Fibroblast of upper back skin (primary cell): ENCODE measurements at places on chromosomes 11 and 22.

GRCh38 chr22:43228330-43228729 lies 41.4 kb upstream of the TTLL12 start:
- peak; percentile 14 for DNase-seq

DNA sequence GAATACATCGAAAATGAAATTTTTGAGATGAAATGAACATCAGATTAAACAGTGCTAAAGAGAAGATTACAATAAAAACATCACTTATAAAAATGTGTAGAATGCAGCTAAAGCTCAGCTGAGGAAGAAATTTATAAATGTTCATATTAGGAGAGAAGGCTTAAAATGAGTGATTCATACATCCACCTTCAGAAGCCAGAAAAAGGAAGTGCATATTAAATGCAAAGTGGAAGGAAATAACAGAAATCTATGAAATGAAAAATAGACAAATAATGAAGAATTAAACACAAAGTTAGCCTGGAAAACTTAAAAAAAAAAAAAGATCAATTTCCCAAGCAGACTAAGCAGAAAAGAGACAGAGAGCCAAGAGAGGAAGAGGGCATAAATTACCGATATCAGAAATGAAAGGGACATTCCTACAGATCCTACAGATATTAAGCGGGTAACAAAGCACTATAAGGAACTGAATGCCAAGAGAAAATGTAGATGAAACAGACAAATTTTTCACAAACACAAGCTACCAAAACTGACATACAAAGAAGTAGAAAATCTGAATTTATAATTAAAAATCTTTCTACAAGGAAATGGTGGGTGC lies 7.2 kb upstream of the MOB2 start:
- no peak for DNase-seq

GRCh38 chr22:30718938-30719337 lies 24.3 kb downstream of the OSBP2 start:
- DNase-seq, result no peak

- peak; percentile 6 for DNase-seq
These were observed 9.4 kb downstream of the OR5B21 start for GRCh38 chr11:58498464-58498863.

- peak; percentile 17 for DNase-seq
These were observed 50.9 kb downstream of the RPS6KA4 start for GRCh38 chr11:64409707-64410403.

- DNase-seq, result no peak
These were observed 31.0 kb upstream of the ST14 start for GRCh38 chr11:130128626-130129025.

- DNase-seq, result peak; percentile 91
These were observed 144.6 kb downstream of the NECTIN1 start for GRCh38 chr11:119584193-119585042.

DNA sequence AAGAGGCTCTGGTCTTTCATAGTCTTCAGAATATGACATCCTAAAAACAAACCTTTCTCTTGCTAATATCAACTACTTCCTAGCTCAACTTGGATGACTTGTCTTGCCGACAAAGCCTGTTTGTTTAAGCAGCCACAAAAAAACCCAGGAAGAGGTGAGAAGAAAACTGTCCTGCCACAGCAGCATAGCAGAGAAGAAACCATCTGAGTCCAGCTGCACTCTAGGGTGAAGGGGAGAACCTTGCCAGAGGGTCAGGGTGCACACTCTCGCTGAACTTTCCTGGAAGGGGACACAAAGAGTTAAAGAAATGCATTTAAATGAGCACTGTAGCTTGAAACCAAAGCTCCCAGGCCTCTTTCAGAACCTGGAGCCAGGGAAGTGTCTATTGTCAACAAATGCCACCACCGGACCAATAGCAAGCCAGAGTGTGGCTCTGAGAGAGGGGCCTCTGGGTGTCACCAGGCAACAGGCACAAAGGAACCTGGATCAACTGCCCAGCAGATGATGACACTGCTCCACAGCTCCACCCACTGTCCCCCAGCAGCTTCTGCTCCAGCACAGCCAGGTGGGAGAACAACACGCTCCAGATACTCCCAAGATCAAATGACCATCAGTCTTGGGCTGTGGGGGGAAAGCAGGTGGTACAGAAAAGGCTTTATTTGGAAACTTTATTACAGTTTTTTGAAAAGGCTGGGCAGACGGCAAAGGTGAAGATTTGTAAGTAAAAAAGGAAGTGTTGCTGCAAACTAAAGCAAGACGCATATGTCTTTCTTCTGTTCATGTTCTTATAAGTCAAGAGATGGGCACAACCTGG lies 105.7 kb downstream of the RASSF10 start:
- DNase-seq, result no peak

GRCh38 chr11:119373059-119373920 lies 8.2 kb downstream of the USP2 start:
- DNase-seq, result no peak

DNA sequence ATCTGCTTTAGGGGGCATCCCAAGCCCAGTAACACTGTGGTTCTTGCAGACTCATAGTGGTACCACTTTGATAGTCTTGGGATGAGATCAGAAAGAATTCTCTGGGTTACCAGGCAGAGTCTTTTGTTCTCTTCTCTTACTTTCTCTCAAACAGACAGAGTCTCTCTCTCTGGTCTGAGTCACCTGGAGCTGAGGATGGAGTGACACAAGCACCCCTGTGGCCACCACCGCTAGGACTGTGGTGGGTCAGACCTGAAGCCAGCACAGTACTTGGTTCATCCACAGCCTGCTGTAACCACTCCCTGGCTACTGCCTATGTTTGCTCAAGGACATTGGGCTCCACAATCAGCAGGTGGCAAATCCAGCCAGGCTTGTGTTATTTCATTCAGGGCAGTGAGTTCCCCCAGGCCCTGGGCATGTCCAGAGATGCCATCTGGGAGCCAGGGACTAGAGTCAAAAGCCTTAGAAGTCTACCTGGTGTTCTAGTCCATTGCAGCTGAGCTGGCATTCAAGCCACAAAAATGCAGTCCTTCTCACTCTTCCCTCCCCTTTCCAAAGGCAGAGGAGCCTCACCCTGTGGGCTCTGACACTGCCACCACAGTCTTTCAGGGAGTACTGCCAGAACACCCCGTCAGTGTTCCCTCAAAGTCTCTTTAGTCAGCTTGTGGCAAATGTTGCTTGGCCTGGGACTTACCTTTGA lies 29.9 kb downstream of the ENDOD1 start:
- no peak for DNase-seq

DNA sequence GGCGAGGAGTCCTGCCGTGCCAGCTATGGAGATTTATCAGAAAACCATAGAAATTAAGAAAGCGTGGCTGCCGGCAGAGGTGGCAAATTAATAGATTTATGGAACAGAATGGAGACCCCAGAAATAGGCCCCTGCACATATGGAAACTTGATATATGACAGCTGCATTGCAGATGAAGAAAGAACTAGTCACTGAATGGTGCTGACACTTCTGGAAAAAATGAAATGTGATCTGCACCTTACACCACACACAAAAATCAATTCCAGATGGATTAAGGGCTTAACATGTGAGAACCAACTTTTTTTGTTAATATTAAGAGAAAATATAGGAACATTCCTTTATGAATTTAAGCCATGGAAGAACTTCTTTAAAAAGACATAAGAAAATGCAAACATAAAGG lies 40.3 kb upstream of the TSKU start:
- peak; percentile 78 for DNase-seq

DNA sequence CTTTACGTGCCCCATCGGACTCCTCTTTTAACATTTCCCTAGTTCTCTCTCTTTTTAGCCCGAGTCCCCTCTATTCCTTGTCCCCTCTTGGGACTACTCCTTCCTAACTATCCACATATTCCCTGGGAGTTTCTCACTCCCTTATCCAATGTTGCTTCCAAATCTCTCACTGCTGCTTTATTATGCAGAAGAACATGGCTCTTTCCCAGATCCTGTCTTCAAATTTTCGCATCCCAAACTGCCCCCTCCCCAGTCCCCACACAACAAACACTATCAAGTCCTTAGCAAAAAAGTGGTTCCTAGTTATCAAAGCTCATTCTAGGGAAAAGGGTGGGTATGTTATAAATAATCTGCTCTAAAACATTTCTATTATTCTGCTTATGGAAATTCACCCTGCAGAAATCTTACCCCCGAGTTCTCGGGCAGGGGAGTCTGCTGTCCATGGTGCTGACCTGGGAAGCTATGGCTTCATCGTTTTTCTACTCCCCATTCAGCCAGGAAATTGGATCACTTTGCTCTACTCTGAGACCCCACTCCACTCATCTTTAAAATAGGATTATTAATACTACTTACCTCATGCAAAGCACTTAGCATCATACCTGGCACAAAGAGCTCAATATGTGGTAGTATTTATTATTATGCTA lies 393.5 kb downstream of the BUD13 start:
- peak; percentile 38 for DNase-seq

GRCh38 chr11:76808996-76809395 lies 25.8 kb downstream of the TSKU start:
- DNase-seq, result no peak

DNA sequence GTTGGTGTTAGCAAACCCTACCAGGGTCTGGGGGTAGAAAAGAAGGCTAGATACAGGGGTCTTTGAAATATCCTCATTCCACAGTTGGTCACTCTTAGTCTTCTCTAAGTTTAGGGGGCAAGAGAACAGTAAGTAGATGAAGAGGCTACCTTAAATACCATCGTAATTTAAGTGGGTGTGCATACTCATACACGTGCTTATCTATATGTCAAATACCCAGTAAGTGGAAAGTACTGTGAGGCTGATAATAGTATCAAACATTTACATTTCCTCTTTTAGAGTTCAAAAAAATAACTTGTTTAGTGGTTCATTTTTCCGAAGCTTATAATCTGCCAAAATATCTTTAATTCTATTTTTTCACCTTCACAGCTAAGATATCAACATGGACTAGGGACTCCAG lies 90.7 kb downstream of the WNT11 start:
- no peak for DNase-seq

GRCh38 chr11:116732271-116733042 lies 40.3 kb downstream of the BUD13 start:
- peak; percentile 65 for DNase-seq

- DNase-seq, result no peak
These were observed 6.8 kb upstream of the MICAL2 start for GRCh38 chr11:12103411-12104225.

GRCh38 chr11:11407065-11407762 lies 54.2 kb upstream of the CSNK2A3 start:
- DNase-seq, result no peak

DNA sequence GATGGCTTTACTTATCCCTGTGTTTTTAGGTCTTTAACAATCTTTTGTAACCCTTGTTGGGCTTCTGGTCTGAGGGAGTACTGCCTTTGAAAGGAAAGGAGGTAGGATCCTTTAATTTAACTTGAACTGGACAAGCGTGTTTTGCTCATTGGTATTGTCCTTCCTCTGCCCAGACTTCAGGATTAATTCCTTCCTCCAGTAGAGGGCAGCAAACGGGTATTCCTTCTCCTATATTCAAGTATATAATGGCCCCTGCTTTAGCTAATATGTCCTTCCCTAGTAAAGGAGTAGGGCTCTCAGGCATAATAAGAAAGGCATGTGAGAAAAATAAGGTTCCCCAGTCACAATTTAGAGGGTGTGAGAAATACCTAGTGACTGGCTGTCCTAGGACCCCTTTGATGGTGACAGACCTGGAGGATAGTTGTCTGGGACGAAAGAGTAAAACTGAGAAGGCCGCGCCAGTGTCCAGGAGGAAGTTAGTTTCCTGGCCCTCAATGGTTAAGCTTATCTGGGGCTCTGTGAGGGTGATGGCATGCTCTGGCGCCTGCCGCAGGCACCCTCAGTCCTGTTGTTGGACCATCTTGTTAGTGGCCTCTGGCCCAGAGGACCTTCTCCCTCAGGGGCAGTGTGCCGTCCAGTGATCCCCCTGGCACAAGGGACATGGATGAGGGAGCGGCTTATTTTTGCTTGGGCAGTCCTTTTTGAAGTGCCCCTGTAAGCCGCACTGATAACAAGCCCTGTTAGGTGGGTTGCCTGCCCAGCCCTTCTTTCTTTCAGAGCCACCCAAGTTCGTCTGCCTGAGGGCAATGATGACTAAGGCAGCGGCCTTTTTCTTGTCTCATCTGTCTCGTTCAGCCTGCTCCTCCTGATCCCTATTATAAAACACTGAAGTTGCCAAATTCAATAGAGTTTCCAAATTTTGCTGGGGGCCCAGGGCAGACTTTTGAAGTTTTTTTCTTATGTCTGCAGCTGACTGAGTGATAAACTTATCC lies 51.8 kb downstream of the C11orf71 start:
- peak; percentile 79 for DNase-seq

GRCh38 chr11:95138448-95138847 lies 48.8 kb downstream of the ENDOD1 start:
- DNase-seq, result no peak

GRCh38 chr11:75428989-75429640 lies 3.9 kb downstream of the KLHL35 start:
- DNase-seq, result no peak
